ENCODE measurements at places on chromosomes 12 and 14.

GRCh38 chr12:117528538-117528937 lies 167.1 kb upstream of the NOS1 start:
- no peak for DNase-seq

DNA sequence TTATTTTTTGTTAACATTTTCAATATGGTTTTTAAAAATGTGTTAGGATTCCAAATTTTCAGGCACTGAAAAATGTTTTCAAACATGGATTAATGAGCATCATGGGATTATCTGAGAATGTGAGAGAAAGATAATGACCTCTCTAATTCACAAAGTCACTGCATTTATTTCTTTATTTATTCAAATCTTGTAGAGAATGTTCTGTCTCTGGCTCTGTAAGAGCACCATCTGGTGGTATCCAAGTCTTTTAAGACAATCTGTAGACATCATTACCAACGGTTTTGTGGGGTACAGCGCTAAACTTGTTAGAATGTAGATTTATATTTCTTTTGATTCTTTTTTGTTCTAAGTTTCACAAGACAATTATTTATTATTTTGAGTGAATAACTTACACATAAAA lies 956.0 kb upstream of the NOVA1 start:
- no peak for DNase-seq

DNA sequence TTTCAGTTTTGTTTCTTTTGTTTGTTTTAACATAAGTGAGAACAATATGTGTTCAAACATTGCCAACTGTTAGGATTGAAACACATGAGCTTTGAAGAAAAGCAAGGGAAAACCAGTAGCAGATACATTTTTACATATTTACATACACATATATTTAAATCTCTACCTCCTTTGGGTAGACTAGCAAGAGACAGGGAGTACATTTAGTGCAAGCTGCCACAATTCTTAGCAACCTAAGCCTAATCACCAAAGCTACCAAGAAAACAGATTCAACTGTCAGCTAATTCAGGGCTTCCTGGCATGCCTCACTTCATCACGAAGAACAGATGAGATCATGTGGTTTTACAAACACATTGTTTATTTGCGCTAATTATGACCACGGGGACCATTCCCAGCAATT lies 143.1 kb downstream of the PRIMA1 start:
- no peak for DNase-seq

- peak; percentile 67 for DNase-seq
These were observed 52.5 kb downstream of the C12orf75 start for GRCh38 chr12:105382771-105383622.

DNA sequence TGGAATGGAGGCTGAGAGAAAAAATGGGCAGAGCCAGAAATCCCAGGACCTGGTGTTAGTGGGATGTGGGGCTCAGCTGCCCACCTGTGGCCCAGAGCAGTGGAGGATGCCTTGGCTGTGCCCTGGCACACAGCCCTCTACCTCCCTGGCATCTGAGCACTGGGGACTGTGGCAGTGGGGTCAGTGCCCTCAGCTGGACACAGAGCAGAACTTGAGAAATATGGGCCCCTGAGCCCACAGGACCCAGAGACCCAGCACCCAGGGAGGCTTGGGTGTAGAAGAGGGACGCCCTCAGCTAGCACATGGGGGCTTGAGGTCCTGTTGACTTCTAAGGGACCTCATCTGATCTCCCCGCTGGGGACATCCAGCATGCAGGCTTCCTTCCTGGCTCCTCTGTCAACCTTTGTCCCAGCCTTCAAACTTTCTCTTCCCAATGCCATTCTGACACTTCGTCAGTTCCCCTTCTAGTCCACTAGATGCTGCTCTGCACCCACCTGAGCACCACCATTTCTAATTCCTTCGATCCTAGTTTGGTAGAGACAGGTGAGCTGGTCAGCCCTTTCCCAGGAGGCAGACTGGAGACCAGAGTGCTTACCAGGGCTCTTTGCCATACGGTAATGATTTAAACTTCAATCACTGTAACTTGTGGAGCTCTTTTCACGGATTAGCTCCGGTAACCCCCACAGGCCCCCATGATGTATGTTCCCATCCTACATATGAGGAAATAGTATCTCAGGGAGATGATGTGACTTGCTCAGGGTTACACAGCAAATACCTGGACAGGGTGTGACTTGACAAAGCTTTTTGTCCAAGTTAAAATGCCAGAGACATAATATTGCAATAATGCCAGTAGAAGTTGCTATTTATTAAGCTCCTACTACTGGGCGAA lies 143.7 kb downstream of the ASCL4 start:
- DNase-seq: no peak

- no peak for DNase-seq
These were observed 6.8 kb upstream of the UNC119B start for GRCh38 chr12:120703311-120703942.

- DNase-seq: no peak
These were observed 70.2 kb upstream of the TBX5 start for GRCh38 chr12:114476159-114476558.

DNA sequence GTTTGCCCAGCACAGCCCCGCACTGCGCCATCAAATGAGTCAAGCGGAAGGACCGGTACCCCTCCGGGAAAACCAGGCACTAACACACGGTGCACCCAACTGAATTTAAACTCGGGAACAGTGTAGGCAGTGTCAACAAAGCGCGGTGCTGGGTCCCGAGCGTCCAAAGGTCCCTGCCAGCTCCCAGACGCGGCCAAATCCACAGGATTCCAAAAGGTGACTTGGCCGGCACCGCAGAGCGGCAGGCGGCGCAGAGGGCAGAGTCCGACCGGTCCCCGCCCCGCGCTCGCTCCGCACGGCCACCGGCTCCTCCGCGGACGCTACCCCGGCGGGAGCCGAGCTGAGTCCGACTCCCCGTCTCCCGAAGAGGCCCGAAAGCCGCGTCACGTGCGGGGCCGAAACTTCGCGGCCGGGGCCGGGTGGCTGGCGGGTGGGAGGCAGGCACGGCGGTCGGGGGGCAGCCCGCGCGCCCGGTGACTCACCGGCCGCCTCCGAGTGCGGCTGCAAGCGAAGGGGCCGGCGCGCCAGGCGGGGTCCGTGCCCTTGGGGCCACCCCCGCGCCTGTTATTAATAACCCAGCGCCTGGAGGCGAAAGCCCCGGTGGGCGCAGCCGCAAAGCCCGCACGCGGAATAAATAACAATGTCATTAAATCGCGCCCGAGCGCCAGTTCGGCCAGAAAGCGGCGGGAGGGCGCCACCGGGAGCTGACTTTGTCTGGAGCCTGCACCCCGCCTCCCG lies 863 bp downstream of the DENND5B start:
- no peak for DNase-seq

DNA sequence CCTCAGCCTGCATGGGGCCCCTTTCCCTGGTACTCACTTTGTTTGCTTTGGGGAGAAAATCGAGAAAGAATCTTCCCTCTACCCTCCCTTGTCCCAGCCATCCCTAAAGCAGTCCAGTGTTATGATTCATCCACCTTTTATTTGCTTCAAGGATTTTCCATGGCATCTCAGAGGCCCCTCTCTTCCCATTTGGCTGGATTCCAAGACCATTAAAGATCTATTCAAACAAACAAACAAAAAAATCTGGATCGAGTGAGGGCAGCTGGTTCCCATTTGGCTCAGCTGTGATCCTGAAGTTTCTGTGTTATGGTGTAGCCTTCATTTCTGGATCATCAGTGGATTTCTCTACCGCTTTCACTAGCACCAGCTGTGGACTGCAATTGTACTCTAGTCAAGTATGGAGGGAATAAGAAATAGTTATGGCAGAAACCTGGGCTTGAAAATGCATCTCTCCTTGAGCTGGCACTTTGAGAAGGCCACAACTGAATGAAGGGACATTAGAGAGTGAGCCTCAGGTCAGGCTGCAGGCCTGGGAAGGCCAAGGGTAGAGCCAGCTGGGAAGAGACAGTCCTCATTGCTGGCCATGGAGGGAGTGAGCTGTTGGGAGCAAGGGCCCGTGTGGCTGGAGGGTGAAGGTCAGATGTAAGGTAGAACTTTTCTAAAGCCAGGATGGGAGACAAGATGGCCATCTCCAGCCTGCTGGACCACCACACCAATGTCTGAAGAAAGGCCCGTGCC lies 13.7 kb downstream of the KRT71 start:
- DNase-seq: no peak

DNA sequence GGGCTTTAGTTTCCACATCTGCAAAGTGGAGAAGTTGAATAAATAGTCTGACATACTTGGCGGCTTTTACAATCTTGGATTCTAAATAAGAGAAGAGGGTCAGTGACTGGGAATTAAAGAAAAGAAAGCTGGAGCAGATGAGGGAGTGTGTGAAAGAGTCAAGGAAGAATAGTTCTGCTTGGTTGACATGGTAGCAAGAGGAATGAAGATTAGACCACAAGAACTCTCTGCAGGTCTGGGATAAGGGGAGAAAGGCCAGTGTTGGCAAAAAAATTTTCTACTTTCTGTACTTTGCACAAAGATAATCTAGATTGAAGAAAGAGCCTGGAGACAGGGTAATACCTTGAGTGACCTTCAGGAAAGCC lies 5.9 kb downstream of the ITGB7 start:
- no peak for DNase-seq

DNA sequence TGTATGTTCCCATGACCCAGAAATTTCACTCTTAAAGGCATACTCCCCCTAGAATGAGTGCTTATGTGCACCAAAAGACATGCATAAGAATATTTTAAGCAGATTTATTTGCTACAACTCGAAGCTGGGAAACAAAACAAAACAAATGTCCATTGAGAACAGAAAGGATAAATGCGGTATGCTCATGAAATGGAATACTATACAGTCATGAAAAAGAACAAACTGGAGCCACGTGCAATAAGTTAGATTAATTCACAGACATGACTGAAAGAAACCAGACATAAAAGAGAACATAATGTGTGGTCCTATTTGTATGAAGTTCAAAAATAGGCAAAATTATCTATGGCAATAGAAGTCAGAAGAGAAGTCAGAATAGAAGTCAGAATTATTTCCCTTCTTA lies 69.9 kb downstream of the TBX3 start:
- no peak for DNase-seq

DNA sequence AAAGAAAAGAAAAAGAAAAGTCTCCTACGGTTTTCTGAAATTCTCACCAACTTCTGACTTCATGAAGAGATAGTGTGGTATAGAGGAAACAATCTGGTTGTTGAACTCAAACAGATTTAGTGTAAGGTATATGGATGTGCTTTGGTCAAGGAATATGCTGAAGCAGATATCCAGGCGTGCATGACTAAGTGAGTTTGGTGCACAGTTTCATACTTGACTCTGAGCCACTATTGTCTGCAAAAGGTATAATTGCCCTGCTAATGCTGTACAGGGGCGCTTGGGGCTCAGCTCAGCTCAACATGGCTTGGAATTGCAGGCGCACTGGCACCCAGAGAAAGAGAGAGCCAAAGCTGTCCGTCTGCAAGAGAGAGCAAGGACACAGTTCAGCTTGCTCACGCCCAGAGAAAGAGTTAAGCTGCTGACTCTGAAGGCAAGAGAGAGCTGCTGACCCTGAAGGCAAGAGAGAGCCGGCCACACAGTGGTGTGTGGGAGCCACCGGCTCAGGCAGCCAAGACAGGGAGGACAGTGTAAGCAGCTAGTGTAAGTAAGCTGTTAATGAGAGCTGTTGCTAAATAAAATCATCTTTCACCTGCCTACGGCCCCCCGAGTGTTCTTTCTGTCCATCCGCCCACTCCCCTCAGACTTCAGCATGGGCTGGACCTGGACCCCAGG lies 66.4 kb upstream of the SLC38A4 start:
- DNase-seq: no peak

DNA sequence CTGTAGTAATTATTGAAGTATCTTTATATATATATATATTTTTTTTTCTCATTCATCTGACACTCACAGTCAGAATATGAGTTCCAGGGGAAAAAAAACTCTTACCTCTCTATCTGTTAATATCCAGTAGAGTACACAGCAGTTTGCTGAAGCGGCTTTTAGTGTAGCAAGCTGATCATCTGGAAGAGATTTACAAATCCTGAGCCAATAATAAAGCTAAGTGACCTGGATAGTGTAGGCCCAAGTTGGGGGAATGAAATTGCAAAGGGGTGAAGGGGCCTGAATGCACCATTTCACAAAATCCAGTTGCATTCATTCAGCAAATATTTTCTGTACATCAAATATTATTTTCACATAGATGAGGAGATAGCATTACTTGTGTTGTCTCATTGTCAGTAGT lies 234.6 kb upstream of the FLRT2 start:
- no peak for DNase-seq

DNA sequence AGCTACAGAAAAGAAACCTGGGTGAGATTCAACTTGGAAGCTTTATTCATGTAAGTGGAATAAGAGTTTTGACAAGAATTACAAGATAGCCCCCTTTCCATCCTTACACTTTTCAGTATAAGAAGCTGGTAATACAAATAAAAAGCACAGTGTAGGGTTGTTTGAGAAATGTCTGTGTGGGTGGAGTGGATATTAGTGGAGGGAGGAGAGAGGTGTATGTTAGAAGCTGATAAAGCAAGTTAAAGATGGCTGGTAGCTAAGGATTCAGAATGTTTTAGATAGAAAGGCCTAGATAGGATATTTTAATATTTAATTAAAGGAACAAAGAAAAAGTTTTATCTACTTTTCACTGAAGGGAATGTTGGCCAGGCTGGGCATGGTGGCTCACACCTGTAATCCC lies 12.5 kb downstream of the CFAP54 start:
- DNase-seq: no peak

GRCh38 chr12:43282106-43282505 lies 269.9 kb downstream of the ADAMTS20 start:
- no peak for DNase-seq

DNA sequence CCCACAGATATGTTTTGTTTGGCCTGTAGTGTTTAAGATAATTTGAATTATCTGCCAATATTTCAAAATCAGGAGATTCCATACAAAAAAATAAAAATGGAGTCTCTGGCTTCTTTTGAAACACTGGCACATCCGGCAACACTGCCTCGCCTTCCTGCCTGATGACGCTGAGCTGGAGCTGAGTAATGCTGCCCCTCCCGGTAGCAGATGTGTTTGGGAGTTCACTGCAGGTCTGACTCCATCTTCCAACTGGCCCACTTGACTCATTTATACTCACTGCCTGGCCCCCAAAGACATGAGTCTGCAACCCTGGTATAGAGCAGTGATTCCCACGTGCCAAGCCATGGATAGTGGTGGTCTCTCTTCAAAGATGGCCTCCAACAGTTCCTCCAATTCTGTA lies 7.4 kb downstream of the CIT start:
- no peak for DNase-seq

DNA sequence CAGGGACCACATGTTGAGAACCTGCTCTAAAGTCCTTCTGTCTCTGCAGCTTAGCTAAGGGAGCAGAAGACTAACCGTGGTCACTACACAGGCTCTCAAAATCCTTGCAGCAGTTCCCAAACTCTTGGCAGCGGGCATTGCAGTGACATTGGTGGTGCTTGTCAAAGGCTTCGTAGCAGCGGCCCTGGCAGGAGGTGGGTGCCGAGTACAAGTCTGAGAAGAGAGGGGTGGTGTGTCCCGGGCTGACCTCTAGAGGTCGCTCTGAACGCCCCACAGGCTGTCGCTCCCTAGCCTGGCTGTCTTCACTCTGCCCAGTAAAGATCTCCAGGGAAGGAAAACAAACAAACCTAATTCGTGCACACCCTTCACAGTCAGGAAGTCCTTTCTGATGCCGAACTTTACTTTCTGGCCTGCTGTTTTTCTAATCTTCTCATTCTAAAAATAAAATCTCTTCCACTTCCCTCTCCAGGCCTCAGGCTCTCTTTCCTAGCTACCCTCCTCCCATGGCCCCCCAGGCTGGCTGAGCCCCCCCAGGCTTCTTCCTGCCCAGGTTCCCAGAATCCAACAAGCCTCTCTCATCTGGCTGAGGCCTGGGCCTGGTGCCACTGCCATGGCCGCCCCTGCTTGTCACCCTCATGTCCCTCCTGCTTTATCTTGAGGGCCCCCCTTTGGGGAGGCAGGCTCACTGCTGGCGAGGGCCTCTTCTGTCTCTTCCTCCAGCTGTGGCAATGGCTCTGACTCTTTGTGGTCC lies 7.7 kb downstream of the ENDOU start:
- peak; percentile 63 for DNase-seq

GRCh38 chr12:3018284-3019004 lies 58.7 kb upstream of the TSPAN9 start:
- DNase-seq: no peak

All from CD4-positive, CD25-positive, alpha-beta regulatory T cell (primary cell).